Hippocampal formation (tissue), 2 donors: ENCODE measurements at places on chromosomes 5 and 9.

- DNase-seq = no peak
Measured at GRCh38 chr9:137176302-137177182, 4.7 kb upstream of the TMEM210 start.

- DNase-seq = no peak
Measured at GRCh38 chr5:170861917-170862766, at the start of gene RANBP17. TSS of gene RANBP17 (plus strand) at chr5:170862018.

DNA sequence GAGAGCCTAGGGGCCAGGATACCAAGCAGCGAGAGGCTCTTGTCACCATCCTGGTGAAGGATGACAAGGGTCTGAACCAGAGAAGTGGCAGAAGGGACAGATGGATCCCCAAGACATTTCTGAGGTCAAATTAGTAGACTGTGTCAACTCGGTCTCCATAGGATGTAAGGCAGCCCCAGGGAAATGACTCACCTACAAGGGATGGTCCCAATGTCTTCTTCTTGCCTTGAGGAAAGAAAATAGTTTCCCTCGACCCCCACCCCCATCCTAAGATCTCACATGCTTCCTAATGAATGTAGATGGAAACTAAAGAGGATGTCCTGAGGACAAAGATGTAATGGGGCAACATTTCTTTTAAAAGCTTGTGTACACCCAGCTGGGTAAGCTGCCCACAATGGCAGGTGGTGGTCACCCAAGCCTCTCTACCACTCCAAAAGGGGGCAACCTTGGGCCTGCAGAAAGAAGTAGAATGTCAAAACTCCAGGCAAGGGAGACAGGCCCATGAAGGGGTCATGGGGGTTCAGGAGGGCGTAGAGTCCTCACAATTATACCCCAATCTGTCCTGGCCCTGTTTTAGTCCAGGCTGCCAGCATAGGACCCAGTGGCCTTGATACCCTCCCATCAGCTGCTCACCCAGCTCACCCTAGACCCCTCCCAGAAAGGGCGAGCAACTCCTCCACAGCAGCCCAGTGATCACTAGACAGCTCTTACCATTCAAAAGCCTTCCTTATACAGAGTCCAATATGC lies 187.4 kb downstream of the ACTL7B start:
- DNase-seq = no peak

- no peak for DNase-seq
Measured at GRCh38 chr5:85096421-85096820, 711.7 kb upstream of the EDIL3 start.

GRCh38 chr5:54518146-54518817 lies 723 bp downstream of the SNX18 start:
- DNase-seq = peak; percentile 46

DNA sequence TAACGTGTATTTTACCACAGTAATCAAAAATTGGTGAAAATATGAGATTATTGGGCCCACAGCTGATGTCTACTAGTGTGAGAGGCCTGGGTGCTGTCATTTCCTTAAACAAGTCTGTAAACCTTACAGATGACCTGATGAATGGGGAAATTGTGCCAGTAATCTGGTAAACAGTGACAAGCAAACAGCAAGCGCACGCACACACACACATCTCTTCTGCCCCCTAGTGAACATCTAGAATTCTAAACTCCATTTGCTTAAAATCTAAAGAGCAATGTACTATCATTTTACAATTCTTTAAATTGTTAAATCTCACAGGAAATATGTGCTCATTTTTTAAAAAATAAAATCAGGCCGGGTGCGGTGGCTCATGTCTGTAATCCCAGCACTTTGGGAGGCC lies 7.5 kb upstream of the RAPGEF1 start:
- peak; percentile 73 for DNase-seq

GRCh38 chr9:129283291-129283691 lies 105.2 kb upstream of the IER5L start:
- DNase-seq = no peak
